HCT116 (cell line): ENCODE measurements at places on chromosomes 6 and 20.

GRCh38 chr6:12017263-12017662, 5.2 kb downstream of the HIVEP1 start:
- no peak overlapping the region for H3K4me3 ChIP-seq
- no peak for DNase-seq
- H3K27ac ChIP-seq, result no peak overlapping the region
- no peaks in the 10 kb centered on the region for H3K36me3 ChIP-seq
- peaks cover 14% of the 10 kb centered on the region for H3K4me1 ChIP-seq

DNA sequence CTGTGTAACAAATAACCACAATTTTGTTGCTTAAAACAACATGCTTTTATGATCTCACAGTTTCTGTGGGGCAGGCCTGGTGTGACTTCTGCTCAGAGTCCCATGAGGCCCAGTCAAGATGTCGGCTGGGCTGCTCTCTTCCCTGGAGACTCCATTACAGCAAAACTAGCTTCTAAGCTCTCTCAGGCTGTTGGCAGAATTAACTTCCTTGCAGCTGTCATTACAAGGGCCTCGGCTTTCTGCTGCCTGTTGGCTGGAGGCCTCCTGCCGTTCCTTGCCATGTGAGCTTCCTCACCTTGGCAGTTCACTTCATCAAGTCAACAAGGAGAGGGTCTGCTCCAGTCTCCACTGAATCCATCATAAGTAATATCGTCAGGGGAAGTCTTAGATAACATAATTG, 659.2 kb downstream of the PRKN start:
- no peaks in the 10 kb centered on the region for H3K27me3 ChIP-seq
- no peak overlapping the region for H3K27ac ChIP-seq
- H3K36me3 ChIP-seq, result no peaks in the 10 kb centered on the region
- no peak for DNase-seq

DNA sequence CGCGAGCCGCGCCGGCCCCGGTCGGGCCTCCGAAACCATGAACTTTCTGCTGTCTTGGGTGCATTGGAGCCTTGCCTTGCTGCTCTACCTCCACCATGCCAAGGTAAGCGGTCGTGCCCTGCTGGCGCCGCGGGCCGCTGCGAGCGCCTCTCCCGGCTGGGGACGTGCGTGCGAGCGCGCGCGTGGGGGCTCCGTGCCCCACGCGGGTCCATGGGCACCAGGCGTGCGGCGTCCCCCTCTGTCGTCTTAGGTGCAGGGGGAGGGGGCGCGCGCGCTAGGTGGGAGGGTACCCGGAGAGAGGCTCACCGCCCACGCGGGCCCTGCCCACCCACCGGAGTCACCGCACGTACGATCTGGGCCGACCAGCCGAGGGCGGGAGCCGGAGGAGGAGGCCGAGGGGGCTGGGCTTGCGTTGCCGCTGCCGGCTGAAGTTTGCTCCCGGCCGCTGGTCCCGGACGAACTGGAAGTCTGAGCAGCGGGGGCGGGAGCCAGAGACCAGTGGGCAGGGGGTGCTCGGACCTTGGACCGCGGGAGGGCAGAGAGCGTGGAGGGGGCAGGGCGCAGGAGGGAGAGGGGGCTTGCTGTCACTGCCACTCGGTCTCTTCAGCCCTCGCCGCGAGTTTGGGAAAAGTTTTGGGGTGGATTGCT, 1.3 kb downstream of the VEGFA start:
- no peaks in the 10 kb centered on the region for H3K27me3 ChIP-seq
- no peak for DNase-seq
- H3K4me1 ChIP-seq, result peaks cover 38% of the 10 kb centered on the region
- peak overlapping the region; percentile 93 for H3K4me3 ChIP-seq
- peaks cover 6% of the 10 kb centered on the region; the same call in 1 of the 2 replicates for H3K36me3 ChIP-seq
- peak overlapping the region; percentile 95 for H3K27ac ChIP-seq

GRCh38 chr6:114897536-114897935, 554.7 kb upstream of the HS3ST5 start:
- DNase-seq, result no peak
- no peak overlapping the region for H3K27ac ChIP-seq
- H3K27me3 ChIP-seq, result no peaks in the 10 kb centered on the region
- no peaks in the 10 kb centered on the region for H3K4me1 ChIP-seq
